ENCODE measurements at places on chromosomes 5 and 9. TPM values are rescaled to one million over a fixed set of nuclear protein-coding genes. Genes with fewer than 3 reads are reported as not detected.
A peak's percentile ranks its signal among the peaks of the same experiment; 100 is the strongest.

DNA sequence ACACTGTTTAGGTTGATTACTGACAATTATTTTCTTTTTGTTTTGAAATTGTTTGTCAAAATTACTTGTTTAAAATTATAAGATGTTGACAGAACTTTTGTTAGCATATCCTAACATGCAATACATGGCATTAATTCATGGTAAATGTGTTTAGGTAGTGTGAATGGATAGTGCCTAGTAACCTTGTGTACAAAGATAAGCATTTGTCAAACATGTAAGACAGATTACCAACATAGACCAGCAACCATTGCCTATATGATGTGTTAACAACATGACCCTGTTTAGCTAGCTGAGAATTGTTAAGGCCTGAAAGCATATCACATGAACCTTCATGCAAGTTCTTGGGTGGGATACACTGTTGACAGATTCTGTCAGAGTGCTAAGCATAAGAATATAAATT lies 13.4 kb downstream of the MAN2A1 start:
- DNase-seq, result no peak

GRCh38 chr5:92941806-92942205 lies 639.2 kb downstream of the NR2F1-AS1 start:
- DNase-seq, result peak; percentile 28

- DNase-seq, result no peak
Measured at GRCh38 chr9:27282269-27282668, 14.7 kb downstream of the EQTN start.

DNA sequence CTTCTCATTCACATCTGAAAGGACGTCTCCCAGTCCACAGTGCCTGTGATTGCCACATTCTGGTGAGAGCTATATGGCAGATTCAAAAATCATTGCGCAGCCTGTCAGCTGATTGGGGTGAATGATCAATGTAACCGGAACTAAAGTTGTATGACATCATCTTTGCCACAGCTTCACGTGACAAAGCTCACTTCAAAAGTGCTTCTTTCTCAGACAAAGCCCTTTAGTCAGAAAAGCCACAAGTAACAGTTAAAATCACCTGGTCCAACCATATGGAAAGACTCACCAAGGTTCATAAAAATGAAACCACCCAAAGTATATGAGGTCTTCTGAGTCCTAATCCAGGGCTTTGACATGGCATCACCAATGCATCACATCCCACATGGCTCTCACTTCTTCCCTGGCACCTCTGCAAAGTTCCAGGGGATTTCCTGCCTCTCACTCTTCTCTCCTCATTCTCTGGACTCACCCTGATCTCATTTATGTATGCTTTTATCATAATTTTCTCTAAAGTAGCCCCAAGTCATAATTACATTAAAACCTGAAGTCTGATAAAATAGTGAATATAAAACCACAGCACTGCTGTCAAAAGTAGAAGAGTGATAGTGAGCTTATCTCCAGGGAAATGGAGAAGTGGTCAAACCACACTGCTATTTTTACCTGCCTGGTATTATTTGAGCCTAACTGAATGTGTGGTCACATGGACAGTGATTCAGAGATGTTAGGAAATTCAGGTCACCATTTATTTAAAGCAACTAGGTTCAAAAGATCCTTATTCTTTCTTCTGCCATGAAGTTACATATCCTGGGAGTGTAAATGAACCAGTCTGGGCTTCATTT lies 193.1 kb upstream of the PTGER4 start:
- peak; percentile 25 for DNase-seq

- DNase-seq, result no peak
Measured at GRCh38 chr5:143345671-143346440, 57.6 kb downstream of the NR3C1 start.

GRCh38 chr5:134547579-134547978 lies 22.1 kb downstream of the JADE2 start:
- peak; percentile 40 for DNase-seq

Gene RNF180
- 14.8 TPM for total RNA-seq

All from mucosa of gallbladder (tissue), 1 donor.